Progenitor cell of endocrine pancreas (in vitro differentiated cells): ENCODE measurements at places on chromosomes 13 and 19.

DNA sequence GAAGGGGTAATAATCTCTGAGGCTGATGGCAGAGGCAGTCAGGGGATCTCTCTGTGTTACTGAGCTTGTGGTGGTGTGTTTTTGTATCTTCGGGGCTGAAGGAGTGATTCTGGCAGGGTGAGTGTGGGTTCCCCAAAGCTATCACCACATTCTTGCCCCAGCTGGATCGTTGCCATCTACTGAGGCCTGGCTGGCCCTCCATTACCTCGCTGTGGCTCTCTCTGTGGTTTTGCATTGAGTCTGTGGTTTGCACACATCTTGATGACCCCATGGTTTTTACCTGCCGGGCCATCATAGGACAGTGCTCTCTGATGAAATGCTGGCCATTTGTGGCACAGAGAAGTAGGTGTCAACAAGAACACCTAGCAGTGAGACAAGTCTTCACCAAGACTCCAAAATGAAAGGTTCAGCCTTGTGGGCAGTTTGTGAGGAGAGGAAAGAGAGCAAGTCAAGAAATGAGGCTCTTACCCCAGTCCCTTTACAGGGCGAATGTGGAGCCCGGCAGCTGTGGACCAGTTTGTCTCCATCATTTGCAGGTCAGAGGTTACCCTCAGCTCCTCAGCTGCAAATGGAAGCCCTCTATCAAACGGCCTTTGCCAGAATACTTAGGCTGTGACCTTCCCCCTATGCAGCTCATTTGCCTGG is 69.0 kb upstream of the NPAS1 start:
- DNase-seq: no peak

GRCh38 chr19:15563325-15563794 is 51.7 kb upstream of the CYP4F8 start:
- DNase-seq: no peak

DNA sequence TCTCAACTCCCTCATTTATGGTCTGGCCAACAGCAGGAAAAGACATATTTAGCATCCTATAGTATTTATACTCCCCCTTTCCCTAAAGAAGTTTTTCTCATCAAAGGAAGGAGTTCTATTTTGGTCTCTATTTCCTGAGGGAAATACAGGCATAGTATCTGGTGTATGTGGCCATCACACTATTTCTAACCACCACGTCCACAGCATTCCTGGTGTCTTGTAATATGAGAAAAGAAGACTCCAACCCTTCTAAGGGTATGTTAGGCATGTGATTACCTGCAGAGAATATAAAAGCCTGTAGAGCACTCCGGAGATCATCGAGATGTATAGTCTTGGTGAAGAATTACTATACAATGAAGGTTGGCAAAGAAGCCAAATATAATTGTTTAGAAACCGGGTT is 137.4 kb downstream of the VWA8 start:
- no peak for DNase-seq

DNA sequence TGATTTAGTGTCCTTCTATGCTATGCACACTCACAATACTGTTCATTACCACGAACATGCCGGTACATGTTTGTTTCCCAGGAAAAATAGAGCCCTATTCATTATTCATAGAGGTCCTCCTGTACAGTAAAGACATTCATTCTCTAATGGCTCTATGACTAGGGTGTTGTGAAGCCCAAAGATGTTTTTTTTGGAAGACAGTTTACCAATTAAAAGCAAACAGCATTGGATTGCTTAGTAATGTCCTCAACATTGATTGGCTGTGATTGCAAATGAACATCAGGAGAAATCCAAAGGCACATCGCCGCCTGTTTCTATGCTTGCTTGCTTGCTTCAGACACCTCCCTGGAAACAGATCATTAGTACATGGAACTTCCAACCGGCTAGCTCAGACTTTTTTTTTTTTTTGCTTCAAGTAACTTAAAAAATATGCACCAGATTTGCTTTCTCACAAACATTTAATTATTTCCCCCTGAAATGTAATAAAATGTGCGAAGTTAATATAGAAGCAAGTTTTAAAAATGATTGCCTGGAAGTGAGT is 8.8 kb upstream of the GPC6 start:
- no peak for DNase-seq

DNA sequence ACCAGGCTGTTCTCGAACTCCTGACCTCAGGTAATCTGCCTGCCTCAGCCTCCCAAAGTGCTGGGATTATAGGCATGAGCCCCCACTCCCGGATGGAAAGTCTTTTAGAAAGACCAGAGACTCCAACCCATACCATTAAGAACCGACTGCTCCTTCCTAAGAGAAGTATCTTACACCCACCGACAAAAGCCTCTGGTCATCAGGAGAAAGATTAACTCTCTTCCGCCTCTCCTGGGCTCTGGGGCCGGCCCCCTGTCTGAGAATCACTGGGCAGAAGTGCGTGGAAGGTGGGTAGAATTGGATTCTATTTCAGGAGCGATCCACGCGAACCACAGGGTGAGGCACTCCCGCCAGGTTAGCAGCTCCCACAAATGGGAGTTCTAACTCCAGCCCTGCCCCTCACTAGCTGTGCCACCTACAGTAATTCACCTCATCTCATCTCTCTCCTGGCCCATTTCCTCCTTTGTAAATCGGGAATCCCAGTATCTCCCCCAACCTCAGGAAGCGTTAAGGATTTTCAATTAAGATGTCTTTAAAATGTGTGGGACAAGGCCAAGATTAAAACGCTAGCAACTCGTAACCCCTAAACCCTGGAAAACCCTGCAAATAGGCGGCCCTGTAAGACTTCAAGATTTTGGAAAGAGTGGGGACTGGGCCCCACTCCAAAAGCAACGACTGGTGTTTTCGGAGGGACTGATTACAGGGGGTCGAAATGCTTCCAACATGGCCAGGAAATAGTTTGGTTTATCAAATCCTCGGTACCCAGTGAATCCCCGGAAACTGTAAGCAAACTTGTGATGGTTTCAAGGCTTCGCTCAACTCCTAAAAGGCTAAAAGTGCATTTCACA is 1.3 kb downstream of the HNRNPL start:
- no peak for DNase-seq

GRCh38 chr13:37113534-37113933 is 8.1 kb upstream of the CSNK1A1L start:
- DNase-seq: no peak

GRCh38 chr19:2529473-2529918 is 53.6 kb downstream of the GADD45B start:
- DNase-seq: no peak
